ENCODE measurements at places on chromosomes 11 and 22.

DNA sequence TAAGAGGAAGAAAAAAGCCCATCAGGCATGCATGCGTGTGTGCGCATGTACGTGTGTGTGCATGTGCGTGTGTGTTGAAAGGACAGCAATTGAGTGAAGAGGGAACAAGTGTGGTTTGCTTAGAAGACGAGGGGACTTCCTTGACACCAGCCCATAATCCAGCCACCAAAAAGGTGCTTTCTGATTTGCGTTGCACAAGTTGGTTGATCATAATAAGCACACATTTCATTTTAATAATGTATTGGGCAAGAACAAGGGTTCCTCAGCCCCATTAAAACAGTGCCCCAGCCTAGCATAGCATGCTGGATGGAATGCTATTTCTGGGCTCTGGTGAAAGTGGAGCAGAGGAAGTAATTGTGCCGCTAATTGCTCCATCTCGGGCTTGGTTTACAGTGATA is 493.2 kb downstream of the MIAT start:
- no peak for DNase-seq

DNA sequence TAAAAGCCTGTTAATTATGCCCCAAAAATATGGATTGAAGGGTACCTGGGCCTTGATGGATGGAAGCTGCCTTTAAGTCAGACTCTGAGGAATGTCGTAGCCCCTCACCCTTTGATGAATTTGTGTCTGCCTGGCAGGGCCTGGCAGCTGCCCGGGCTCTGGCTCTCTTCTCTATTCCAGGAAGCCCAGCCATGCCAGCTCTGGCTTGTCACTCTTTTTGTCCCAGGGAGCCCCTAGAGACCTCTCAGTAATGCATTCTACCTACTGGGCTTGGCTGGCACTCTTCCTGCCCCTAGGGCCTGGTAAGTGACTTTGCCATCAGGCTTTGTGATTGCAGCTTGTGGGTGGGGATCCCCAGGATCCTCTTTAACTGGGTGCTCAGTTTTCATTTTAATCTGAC is 103.8 kb downstream of the GRIK4 start:
- no peak for DNase-seq

GRCh38 chr11:134142536-134142935 is 73.7 kb downstream of the JAM3 start:
- DNase-seq, result no peak

DNA sequence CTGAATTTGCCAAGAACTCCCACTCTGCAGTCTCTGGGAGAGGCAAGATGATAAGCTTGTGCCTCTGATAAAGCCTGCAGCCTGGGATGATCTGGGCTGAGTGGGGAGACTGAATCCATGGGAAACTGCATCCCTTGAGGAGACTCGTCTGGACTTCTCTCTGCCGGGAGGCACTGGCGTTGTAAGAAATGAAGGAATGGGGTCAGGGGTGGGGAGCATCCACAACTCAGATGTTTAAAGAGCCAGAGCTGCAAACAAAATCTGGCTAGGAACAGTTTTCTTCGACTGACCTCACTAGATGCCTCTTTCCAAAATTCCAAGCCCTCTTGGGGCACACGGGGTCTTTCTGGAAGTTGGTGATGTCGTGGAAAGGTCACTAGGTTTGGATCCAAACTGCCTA is 64.4 kb downstream of the SPON1 start:
- DNase-seq, result no peak

DNA sequence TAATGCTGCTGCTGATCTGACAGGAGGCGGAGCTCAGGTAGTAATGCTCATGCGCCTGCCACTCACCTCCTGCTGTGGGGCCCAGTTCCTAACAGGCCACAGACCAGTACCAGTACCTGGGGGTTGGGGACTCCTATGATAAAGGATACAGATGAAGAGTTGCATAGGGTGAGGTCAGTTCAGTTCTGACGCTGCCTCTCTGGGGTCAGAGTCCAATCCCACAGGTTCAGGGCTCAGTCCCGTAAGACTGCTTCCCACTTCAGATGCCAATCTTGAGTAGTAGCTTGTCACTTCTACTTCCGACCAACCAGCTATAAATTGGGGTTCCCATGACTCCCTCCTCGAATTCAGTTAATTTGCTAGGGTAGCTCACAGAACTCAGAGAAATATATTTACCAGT is 8.6 kb downstream of the ASRGL1 start:
- DNase-seq, result no peak

DNA sequence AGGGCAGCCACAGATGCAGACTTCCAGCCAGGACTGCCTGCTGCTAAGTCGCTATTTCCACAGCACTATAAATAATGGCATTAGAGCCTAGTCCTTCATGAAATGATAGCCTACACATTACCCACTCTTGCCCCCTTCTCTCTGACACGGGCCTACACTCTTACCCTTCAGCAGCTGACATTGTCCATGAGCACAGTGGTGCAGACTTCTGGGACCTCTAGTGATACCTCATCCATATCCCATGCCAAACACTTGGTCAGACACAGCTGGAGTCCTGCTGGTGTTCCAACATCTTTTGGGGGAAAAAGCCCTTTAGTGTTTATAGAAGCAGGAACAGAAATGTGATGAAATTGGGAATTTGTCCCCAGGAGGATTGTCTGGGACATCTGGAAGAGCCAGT is 43.4 kb upstream of the RAB1B start:
- DNase-seq, result no peak

GRCh38 chr22:24827296-24827695 is 21.3 kb downstream of the SGSM1 start:
- no peak for DNase-seq

DNA sequence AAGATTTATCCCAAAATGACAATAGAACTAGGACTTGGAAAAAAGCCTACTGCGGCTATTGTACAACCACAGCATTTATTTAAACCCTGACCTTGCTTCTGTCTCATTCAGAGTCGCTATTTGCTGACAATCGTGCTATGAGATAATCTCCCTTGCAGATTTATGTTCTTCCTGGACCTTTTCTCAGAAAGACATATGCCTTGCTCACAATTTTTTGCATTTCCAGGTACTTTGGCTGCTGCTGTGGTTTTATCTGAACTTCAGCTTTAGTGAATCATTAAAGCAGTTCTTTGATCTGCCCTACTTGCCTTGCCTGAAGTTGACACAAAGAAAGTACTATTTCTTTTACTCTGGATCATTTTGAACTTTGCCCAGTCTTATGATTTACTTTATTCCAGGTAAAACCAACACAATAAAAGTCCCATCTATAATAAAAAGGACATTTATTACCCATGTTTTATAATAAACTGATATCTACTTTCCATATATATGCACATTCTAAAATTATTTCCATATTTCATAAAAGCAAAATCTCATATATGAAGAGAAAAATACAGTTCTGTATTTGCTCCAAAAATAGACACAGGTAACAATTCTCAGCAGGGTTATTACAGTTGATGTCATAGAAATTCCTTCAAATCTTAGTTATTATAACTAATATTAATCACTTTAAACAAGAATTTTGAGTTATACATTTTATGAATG is 63.4 kb upstream of the CARD18 start:
- no peak for DNase-seq

DNA sequence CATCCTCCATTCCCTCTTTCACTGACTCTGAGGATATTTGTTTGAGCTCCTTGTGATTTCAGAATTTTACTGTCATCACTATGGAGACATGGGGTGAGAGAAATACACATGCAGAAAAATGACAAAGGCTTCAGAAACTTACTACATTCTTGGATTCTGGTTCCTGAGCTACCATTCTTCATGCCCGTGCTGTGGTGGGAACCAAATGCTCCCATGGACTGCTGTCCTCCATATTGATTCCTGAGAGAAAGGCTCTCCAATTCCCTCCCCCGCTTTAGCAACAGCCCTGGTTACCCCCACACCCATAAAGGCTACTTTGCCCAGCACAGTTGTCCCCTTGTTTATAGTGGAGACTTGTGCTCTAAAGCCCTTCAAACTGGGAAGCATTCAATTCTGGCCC is 195.4 kb downstream of the RRAS2 start:
- no peak for DNase-seq

DNA sequence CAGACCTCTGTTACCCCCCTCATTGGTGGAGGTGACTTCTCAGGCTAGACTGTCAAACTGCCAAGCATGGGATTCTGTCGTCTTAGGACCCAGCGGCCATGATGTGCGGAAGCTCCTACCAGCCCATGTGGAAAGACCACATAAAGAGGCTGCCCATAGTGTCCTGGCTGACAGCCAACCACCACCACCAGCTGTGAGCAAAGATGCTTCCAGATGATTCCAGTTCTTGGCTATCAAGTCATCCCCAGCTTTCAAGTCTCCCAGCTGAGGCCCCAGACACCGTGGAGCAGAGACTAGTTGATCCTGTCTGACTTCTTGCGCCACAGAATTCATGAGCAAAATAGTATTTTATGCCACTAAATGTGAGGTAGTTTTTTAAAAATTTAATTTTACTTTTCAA is 32.9 kb downstream of the SCUBE1 start:
- DNase-seq, result no peak

GRCh38 chr11:27179334-27179733 is 138.7 kb downstream of the BBOX1 start:
- no peak for DNase-seq

DNA sequence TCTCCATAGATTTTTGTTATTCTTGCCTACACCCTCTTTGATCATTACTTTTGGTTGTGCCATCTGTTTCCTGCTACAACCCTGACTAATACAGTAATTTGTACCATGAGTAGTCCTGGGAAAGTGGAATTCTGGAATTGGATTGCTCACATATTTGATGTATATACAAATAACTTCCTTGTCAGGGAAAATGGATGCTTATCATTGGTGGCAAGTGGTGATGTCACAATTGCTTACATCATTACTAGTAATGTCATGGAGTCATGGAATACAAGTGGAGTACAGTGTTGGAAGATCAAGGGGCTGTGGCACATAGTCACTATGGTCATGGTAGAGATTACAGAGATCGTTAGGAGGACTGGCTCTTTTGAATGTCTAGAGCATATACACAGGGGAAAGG is 24.4 kb downstream of the AASDHPPT start:
- no peak for DNase-seq

- peak; percentile 49 for DNase-seq
Measured at GRCh38 chr22:42473484-42474193, 41.4 kb upstream of the NFAM1 start.

GRCh38 chr11:131895865-131896264 is 525.5 kb downstream of the NTM start:
- DNase-seq, result no peak

DNA sequence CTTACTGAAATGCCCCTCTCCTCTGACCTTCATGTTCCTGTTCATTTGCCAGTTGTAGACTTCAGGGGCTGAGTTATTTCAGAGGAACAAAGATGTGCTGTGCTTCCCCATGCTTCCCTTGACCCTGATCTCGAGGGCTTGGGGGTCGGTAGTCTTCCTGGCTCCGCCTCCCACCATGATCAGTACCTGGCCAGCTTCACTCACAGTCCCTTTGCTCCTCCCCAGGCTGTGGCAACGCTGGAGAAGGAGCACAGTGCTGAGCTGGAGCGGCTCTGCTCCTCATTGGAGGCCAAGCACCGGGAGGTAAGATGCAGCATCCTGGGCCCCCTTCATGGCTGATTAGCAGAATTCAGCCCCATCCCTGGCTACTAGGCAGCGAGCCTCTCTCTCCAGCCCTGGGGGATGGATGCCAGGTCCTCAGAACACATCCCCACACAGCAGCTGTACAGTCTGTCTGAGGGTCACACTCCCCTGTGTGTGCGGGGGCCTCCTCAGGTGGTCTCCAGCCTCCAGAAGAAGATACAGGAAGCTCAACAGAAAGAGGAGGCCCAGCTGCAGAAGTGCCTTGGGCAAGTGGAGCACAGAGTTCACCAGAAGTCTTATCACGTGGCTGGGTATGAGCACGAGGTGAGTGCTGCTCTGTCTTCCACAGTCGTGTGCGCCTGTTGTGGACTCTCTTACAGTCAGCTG is 64.5 kb downstream of the CEP164 start:
- DNase-seq, result no peak

DNA sequence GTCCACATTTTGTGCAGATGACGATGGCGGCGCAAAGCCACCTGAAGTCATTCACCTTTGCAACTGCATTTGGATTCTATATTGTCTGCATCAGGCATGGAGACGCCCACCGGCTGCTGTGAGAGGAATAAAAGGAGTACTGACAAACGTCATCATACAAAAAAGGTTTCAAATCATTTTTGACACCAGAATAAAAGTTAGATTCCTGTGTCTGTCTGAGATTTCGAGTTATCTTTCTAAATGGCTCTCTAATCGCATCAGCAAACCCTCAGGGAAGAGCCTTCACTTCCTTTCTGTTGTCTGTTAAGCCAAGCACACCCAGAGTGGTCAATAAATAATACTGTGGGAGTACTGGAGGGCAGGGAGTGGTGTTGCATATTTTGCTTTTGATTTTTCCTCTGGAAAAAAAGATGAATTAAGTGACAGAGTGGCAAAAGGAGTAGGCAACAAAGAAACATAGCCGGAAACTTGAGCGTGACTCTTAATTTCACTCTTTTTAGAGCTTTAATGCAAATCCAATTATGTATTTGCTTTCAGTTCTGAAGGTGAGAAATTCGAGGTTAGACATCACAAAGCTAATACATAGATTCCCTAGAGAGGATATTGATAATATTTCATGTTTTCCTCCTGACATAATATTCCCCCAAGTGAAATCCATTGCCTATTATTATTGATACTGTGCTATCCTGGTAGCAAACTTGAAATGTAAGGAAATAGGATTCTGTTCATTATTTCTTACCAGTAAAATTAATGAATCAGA is 150.8 kb upstream of the MTMR2 start:
- no peak for DNase-seq

- no peak for DNase-seq
Measured at GRCh38 chr22:37461961-37462360, 24.2 kb downstream of the MFNG start.

DNA sequence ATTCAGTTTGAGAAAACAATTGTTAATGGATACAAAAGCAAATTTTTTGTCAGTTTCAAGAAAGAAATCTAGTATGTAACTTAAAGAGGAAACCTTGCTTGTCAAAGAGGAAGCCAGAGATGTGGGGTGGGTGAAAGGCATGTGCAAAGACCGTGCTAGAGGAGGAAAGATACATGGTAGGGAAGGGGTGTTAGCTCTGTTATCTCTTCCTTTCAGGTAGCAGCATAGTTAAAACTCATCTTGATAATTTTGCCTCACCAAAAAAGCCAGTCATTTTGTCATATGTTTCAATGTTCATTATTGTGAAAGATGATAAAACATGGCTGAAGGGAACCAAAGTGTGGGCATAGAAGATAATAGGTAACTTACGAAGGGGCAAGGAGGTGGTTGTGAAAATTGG is 2.6 kb upstream of the MS4A2 start:
- no peak for DNase-seq

DNA sequence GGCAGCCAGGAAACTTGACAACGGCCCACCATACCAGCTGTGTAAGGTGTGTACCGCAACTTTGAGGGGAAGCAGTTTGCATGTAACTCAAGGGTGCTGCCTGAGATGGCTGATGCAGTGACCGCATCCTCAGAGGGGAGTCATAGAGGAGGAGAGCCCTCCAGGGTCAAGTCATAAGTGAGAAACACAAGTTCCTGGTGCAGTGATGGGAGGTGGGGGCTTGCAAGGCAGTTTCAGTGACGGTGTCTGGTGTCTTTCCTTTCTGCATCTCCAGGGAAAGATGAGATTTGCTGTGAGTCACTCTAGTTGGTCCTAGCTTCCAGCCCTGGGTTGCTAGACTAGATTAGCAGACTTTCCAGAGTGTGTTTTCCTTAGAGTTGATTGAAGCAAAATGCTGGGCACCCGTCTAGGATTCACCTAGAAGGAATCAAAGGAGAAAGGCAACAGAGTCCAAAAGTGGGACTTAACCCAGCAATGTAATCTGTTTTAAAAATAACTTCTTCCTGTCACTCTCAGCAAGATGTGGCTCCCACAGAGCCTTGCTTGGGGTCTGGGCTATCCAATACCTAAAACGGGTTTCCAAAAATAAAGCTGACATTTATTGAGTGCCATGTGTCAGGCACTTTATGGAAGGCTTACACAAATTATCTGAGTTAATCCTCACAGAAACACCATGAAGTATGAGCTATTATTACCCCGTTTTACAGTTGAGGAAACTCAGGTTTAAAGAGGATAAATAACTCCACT is 265.4 kb upstream of the PLET1 start:
- DNase-seq, result no peak
